ENCODE measurements at places on chromosomes 5 and 9. TPM values are rescaled to one million over a fixed set of nuclear protein-coding genes. Genes with fewer than 3 reads are reported as not detected.

The MARCOL gene
- not detected for total RNA-seq

The SLC6A18 gene
- not detected for total RNA-seq

The MTRR gene
- 48.0 TPM for total RNA-seq

The CMYA5 gene
- total RNA-seq = 6.1 TPM

The SHOC1 gene
- total RNA-seq = 0.11 TPM

The ZCCHC7 gene
- 25.0 TPM for total RNA-seq

The ZFP37 gene
- total RNA-seq = 6.8 TPM

The SNAPC4 gene
- 7.2 TPM for total RNA-seq

The FBP2 gene
- total RNA-seq = not detected

The CAMK4 gene
- total RNA-seq = 0.11 TPM

The NUDT2 gene
- total RNA-seq = 42.3 TPM

The CCDC192 gene
- not detected for total RNA-seq

The NR5A1 gene
- total RNA-seq = not detected

The FOXD4L6 gene
- total RNA-seq = not detected

The CDH9 gene
- not detected for total RNA-seq

The LSM11 gene
- total RNA-seq = 5.5 TPM

The SELENOP gene
- total RNA-seq = 229 TPM

The SEC24A gene
- 38.5 TPM for total RNA-seq

The ANKRD31 gene
- 0.65 TPM for total RNA-seq

The HTR1A gene
- total RNA-seq = not detected

The ANKRD20A1 gene
- total RNA-seq = not detected

The PCDHGB6 gene
- total RNA-seq = 9.5 TPM

The PTCD2 gene
- 11.6 TPM for total RNA-seq

The FOXE1 gene
- total RNA-seq = not detected

The SPATA31C1 gene
- not detected for total RNA-seq

The FCN2 gene
- not detected for total RNA-seq

The RASGEF1C gene
- not detected for total RNA-seq

The FOXD4L5 gene
- total RNA-seq = not detected
